ENCODE measurements at places on chromosomes 12 and 14.

- no peak for DNase-seq
Observed at GRCh38 chr12:117005417-117006046, 93.7 kb downstream of the TESC start.

DNA sequence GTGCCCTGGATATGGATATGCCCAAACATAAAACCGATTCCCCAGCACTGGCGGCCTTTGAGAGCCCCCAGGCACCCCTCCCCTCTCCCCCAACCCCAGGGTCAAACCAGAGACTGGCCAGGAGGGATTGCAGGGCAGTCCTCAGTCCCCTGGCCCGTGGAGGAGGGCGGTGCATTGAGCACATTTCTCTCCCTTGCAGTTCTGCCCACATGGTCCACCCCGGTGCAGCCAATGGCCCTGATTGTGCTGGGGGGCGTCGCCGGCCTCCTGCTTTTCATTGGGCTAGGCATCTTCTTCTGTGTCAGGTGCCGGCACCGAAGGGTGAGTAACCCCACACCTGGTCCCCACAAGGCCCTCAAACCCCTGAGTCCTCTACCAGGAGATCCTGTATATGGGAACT, 3.4 kb upstream of the GPR162 start:
- peak; percentile 81 for DNase-seq

DNA sequence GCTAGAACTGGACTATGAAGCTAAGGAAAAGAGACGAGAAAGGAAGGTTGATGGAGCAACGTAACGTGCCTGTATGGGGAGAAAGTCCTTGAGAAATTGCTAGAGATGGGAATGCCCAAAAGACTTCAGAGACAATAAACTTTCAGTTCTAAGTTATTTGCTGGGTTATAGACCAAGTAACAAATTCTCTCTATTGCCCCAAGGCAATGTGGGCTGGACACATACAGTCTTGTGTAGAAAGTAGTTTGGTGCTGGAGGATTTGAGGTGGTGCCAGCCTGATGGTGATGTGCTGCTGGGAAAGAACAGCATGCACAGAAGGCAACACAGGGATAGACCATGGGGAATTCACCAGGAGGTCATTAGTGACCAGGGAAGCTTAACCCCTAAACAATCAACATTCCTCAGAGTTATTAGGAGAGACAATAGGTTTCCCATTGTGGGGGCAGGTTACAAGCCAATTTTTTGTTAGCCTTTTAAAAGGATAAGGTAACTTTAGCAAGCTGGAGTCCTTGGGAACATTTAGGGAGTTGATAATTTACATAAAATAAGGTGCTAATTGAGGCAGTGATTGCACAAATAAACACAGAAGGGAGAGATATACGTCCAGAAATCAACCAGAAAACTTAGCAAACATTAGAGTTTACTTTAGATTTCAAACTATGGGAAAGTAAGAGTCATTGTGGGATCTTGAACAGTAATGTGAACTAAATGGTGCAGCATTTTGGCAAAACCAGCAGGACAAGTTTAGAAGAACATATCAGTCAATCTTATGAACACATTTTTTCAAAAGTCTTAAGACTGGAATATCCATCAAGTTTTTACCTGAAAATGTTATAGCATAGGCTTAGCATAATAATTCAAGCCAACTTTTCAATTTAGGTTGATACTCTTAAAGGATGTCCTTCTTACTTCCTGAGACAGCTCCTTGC, 61.4 kb downstream of the LMNTD1 start:
- no peak for DNase-seq

DNA sequence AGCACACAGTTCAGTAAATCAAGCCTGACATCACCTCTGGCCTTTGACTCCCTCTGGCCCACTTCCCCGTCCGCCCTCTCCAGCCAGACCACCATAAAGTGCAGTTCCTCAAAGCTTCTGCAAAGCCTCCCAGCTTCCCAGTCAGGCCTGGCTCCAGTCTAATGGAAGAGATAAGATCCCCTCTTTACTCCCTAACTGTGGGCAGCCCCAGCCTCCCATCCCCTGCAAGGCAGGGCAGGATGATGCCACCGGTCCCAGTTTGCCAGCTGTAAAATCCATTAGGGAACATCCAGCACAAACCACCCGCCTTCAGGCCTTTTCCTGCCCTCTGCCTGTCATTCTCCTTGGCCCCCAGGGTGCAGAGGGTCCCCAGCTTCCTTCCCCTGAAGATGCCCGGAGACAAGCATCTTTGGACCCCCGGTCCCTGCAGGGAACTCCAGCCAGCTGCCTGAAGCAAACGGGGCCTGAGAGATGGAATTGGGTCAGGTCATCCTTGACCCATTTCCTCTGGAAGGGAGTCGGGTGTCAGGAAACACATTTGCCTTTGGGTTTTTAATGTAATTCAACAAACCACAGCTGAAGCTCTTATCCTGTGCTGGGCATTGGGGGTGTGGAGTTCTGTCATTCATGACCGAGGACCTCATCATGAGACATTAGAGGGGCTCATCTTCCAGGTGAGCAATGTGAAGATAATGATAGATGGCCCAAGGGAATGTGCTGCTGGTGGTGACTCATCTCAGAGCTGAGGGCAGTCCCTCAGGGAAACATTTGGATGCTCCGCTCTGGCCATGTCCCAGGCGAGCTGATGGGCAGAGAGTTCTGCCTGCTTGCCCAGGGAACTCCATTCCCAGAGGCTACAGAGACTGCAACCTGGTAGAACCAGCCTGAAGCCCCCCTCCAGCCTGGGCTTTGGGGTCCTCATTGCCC, 93.8 kb upstream of the CLMN start:
- DNase-seq = no peak

- DNase-seq = no peak
Observed at GRCh38 chr12:5577211-5577612, 145.3 kb downstream of the NTF3 start.

- DNase-seq = no peak
Observed at GRCh38 chr14:25887251-25887878, 710.5 kb downstream of the NOVA1 start.

DNA sequence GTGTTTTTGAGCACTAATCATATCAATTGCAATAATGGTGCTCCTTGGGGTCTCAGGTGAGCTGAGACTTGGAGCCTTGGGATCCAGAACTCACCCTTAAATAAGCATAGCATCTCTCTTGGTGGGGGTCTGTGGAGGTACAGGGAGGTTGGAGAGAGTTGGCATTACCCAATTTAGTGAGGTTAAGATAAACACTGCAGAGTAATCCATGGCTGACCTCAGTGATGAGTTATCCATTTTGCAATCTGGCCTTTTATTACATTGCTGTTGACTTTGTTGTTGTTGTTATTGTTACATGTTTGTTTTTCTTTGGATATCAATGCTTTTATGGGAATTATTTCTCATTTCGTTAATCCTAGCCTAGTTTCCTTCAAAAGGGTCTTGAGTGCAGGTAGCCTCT, 373.3 kb downstream of the NRXN3 start:
- DNase-seq = no peak

- no peak for DNase-seq
Observed at GRCh38 chr14:74434294-74434693, 8.3 kb upstream of the SYNDIG1L start.

GRCh38 chr12:108308395-108309085, 30.6 kb downstream of the CMKLR1 start:
- no peak for DNase-seq

DNA sequence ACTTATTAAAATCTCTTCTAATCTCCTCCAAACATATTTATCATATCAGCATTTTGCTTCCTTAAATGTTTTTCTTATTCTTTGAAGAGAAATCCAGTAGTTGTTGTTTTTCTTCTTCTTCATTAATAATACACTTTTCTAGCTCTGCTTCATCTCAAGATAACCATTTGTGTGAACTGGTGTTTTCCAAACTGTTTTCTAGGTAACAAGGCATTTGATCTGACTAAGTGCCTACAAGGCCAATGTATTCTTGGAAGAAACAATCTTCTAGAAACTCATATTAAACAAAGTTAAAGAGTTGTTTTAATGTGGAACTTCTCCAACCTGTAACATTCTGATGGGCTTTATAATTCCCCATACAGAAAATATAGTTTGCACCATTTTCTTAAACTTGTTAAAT, 30.8 kb upstream of the IFNG start:
- no peak for DNase-seq

DNA sequence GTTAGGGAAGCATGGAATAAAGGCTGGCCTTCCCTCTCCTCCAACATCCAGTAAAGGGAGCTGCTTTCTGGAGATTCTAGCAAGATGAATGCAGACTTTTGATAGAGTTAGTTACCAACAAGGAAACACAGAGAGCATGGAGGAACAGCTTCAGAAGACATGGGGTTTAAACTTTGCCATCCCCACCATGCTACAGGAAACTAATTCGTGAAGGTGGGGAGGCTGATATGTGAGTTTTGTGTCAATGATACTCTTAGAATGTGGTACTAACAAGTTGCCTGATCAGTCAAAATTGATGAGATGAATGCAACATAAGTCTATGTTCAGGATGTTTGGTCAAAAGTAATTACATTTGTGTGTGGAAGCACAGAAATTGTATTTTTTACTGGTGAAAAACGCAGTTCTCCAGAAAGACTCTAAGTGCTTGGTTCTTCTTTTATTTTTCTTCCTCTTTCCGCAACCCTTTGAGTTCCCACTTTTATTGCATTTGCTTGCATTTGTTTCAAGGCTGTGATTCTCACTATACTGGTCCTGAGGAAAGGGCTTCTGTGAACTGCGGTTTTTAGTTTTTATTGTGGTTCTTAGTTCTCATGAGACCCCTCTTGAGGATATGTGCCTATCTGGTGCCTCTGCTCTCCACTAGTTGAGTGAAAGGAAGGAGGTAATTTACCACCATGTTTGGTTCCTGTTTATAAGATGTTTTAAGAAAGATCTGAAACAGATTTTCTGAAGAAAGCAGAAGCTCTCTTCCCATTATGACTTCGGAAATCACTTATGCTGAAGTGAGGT, at the start of gene CLEC4A:
Gene CLEC4A, plus strand, starts transcription at position 494 of the 789 bp plus-strand sequence. Its CDS starts 262 bp downstream, at position 756.
- no peak for DNase-seq

GRCh38 chr12:89924191-89924590, 215.6 kb upstream of the ATP2B1 start:
- no peak for DNase-seq

DNA sequence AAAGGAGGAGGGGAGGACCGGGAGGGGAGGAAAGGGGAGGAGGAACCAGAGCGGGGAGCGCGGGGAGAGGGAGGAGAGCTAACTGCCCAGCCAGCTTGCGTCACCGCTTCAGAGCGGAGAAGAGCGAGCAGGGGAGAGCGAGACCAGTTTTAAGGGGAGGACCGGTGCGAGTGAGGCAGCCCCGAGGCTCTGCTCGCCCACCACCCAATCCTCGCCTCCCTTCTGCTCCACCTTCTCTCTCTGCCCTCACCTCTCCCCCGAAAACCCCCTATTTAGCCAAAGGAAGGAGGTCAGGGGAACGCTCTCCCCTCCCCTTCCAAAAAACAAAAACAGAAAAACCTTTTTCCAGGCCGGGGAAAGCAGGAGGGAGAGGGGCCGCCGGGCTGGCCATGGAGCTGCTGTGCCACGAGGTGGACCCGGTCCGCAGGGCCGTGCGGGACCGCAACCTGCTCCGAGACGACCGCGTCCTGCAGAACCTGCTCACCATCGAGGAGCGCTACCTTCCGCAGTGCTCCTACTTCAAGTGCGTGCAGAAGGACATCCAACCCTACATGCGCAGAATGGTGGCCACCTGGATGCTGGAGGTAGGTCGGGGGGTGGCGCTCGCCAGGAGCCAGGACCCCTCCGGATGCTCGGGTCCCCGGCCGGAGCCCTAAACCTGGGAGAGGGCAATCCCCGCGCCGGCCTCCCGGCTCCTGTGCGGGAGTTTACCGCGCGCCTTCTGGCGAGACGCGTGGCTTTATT, at the start of gene CCND2:
Gene CCND2, plus strand, starts transcription at position 111 of the 744 bp plus-strand sequence. Its CDS starts 279 bp downstream, at position 390.
- no peak for DNase-seq

DNA sequence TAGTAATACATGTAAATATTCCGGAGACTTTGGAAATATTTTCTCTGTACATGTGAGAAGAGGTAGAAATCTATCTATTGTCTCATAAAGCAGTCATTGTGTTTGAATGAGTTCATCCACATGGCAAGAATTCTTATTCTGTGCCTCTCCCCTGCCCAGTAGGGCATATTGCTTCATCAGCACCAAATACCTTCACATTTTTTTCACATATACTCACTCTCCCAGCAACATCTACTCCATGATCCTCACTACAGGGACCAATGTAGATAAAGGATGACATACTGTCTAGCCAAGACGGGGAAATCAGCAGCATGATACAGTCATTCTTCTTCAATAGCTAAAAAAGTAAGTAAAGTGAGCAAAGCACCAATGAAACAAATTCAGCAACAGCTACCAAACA, 1.3 kb upstream of the TAS2R14 start:
- no peak for DNase-seq

- DNase-seq = no peak
Observed at GRCh38 chr12:31965090-31965489, 5.9 kb downstream of the RESF1 start.

GRCh38 chr12:43095669-43096280, 456.2 kb downstream of the ADAMTS20 start:
- DNase-seq = no peak

GRCh38 chr14:63614679-63615363, 26.9 kb downstream of the WDR89 start:
- DNase-seq = no peak

DNA sequence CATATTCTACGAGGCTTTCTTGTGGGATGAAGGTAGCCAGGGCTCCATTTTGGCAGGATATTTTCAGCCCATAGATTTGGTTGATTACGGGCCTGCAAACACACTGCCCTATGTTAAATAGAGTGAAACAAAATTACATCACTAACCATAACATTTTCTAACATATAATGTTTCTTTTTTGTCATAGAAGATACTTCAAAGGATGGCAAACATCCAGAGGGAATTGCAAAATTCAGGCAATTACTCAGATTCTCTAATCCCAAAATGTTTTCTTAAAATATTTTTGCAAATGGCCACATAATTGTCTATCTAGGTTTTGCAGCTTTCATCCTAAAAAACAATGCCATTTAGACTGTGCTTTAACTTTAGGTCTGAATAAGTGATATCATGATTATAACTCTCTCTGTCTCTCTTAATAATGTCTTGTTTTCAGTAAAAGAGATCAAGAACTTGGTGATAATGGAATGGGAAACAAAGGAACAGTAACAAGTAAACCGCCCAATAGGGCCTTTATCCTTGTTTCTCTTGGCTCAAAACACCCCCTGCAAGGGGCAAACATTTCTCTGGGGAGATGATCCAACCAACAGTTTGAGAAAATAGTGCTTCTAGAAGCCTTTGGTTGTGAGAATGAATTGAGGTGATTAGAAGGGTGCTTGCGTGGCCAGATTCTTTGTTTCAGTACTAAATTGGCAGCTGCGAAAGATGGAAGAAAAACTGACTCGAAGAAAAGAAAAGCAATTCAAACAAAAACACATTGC, 54.4 kb upstream of the BTG1 start:
- no peak for DNase-seq

GRCh38 chr14:55138091-55138490, 9.0 kb downstream of the LGALS3 start:
- DNase-seq = no peak

DNA sequence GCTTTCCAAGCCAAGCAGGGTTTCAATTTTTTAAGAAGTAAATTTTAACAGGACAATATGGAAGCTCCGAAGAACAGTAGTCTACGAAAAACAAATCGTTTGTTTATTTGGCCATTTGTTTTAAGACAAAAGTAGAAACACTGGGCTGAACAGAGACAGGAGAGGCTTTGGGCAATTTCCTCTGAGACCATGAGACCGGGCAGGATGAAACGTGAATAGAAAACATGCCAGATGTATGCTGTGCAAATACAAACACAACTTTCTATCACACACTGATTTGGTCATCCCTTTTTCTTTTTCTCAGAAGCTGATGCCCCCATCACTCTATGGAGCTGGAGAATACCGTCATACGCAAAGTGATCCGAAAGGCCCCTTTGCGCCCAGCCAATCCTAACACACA, 1111.1 kb downstream of the BCL11B start:
- DNase-seq = no peak

- no peak for DNase-seq
Observed at GRCh38 chr14:68576496-68577244, 216.2 kb downstream of the ZFP36L1 start.

Data from SK-N-DZ (cell line).